ENCODE measurements at places on chromosomes 3 and 15.
A peak's percentile ranks its signal among the peaks of the same experiment; 100 is the strongest.

DNA sequence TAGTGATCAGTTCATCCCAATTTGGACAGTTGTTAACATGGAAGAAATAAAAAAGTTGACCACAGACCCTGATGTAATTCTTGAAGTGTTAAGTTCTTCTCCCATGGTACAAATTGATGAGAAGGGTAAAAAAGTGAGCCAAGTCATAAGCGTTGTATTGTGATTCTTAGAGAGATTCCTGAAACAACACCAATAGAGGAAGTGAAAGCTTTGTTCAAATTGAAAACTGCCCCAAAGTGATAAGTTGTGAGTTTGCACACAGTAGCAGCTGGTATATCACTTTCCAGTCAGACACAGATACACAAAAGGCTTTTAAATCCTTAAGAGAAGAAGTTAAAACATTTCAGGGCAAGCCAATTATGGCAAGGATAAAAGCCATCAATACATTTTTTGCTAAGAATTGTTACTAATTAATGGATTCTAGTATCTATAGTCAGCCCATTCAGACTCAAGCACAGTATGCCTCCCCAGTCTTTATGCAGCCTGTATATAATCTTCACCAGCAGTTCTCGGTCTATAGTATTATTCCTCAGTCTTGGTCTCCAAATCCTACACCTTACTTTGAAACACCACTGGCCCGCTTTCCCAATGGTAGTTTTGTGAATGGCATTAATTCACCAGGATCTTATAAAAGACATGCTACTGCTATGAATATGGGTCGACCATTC lies 38.2 kb downstream of the CDIN1 start:
- no peak for DNase-seq

- no peak for DNase-seq
Measured at GRCh38 chr15:58260725-58261267, 122.6 kb downstream of the AQP9 start.

- no peak for DNase-seq
Measured at GRCh38 chr15:25689592-25689991, 173.5 kb downstream of the ATP10A start.

DNA sequence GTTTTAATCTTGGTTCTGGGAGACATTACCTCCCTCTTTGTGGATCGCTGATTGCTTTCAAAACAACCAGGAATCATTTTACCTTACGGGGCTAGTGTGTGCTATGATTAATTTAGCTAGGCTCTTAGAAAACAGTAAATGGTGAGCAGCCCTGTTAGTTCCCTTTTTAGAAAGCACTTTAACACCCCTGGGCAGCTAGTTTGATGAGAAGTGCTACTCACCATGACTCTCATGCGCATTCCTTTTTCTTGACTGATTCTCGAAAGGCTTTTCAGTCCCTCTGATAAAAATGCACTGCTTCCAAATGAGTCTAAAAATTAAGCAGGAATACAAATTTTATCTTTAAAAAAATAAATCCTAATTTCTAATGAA lies 75.3 kb upstream of the LEKR1 start:
- peak; percentile 40 for DNase-seq

DNA sequence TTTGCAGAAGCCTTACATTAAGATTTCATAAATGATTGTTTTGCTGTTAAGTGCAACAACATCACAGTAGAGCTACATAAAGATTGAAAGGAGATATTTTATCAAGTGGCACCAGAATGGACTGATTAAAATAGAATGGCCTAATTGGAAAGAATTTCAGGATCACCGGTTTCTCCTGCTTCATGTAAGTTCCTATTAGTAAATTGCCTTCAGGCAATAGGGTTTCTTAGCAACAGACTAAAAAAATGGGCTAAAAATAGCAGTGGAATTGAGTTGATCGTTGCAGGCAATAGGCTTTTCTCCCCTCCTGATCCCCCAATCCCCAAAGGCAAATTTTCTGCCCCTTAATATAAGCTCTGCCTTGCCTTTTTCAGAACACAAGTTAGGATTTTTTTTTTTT lies 917 bp downstream of the LNP1 start:
- no peak for DNase-seq

DNA sequence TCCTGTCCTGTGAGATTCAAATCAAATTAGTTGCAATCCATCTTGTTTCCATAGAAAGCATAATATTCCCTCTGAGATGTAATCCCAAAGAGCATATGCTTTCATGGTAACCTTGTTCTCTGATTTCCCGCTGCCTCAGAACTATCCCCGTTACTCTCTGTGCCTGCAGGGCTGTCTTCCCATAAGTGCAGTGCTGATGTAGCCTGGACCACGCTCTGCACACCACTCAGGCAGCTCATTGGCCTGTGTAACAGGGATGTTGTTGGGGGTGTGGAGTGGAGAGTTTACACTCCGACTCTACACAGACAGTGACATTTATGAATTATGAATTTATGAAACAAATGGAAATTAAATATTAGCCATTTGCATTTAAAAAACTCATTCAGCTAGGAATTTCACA lies 33.6 kb upstream of the CNTN3 start:
- no peak for DNase-seq

DNA sequence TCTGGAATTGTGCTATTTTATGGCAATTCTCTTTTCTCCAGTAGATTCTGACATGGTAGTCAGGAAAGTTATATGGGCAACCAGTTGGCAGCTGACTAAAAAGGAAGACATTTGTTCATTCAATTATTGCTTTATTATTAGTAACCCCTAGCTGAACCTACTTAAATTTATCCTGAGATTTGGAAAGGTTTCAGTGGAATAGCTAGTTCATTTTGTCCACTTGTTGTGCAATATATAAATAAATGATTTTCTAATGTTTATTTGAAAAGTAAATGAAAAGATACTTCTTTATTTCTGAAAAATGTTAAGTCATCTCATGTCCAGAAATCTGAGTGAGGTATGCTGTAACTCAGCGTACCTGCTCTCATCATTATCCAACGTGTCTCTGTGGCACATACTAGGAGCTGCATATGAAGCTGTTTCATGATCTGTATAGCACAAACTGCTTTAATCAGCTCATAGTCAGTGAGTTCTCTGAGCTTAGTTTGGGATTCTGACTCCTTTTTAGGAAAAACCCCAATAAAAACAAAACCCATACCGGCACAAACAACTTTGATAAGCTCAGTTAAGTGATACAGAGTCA lies 35.9 kb downstream of the RARB start:
- no peak for DNase-seq

GRCh38 chr3:119230071-119230470 lies 10.6 kb downstream of the B4GALT4 start:
- no peak for DNase-seq

- DNase-seq, result no peak
Measured at GRCh38 chr15:88727439-88727838, 75.8 kb upstream of the ACAN start.

DNA sequence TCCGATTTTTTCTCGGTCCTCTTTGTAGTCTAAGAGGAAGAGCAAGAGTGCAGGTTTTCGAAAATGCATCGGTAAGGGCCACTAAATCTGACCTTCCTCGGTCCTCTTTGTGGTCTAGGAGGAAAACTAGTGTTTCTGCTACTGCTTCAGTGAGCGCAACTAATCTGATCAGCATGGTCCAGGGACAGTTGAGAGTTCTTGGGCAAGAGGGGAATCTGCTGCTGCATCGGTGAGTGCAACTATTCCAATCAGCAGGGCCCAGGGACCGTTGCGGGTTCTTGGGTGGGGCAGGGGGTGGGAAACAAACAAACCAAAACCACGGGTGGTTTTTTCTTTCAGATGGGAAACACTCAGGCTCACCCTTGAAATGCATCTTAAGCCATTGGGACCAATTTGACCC lies 10.5 kb upstream of the OSBPL11 start:
- no peak for DNase-seq

- DNase-seq, result no peak
Measured at GRCh38 chr15:81562986-81563385, 189.0 kb upstream of the TMC3 start.

DNA sequence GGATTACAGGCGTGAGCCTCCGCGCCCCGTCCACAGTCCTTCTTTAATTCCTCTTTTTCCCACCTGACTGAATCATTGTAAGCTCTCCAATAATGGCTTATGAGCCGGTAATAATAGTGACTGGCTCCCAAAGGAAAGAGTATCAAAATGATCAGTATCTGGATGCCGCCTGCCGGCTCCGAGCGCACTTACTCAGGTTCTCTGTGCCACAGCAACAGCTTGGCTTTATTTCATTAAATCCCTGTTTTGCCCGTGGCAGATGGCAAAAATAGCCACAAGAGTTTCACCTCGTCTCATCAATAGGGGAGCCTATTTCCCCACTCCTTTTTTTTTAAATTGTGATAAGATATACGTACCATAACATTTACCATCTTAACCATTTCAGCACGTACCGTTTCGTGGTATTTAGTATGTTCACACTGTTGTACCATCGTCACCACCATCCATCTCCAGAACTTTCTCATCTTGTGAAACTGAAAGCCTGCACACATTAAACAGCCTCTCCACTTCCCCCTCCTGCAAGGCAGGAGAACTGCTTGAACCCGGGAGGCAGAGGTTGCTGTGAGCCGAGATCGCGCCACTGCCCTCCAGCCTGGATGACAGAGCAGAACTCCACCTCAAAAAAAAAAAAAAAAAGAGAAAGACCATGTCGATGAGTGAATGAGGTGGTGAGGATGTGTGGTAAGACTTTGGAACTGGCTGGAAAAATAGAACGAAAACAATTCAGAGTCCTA lies 80.7 kb upstream of the DLG1 start:
- DNase-seq, result no peak

- no peak for DNase-seq
Measured at GRCh38 chr3:52724511-52724910, 18.6 kb downstream of the SPCS1 start.

DNA sequence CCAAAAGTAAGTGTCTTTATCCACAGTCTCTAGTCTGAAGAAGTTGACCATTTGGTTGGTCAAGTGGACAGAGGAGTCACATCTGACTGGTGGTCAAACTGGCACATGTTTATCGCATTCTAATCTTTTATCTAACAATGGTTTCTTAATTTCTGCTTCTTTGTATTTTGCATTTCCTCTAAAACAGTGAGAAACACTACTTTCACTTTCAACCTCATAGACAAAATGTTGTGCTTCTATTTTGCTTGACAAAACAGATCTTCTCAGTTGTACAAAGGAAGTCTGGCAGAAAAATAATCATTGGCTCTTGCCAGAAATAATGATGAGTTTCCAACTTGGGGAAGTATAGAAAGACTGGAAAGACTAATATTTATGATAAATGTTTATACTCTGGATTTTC lies 103.9 kb downstream of the MME start:
- no peak for DNase-seq

GRCh38 chr15:96207377-96208006 lies 123.0 kb upstream of the NR2F2 start:
- DNase-seq, result no peak

- peak; percentile 95 for DNase-seq
Measured at GRCh38 chr15:55907797-55908196, 85.6 kb downstream of the NEDD4 start.

GRCh38 chr3:79367066-79367465 lies 400.7 kb downstream of the ROBO1 start:
- DNase-seq, result no peak

DNA sequence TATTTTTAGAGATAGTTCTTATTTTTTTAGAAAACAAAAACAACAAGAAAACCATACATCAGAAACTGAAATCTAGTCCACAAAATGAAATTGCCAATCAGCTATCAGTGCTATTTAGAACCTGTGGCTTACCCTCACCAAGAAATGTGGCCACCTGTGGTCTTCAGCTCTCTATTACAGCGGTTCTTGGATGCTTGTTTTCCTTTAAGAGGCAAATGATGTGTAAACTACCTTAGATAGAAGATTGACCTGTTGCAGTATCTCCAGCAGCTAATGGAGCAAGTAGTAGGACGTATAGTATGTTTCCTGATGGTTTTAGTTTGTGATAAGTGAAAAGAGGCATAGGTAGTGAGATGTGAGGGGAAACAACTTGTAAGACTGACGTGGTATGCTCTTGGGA lies 21.2 kb downstream of the TFG start:
- no peak for DNase-seq

DNA sequence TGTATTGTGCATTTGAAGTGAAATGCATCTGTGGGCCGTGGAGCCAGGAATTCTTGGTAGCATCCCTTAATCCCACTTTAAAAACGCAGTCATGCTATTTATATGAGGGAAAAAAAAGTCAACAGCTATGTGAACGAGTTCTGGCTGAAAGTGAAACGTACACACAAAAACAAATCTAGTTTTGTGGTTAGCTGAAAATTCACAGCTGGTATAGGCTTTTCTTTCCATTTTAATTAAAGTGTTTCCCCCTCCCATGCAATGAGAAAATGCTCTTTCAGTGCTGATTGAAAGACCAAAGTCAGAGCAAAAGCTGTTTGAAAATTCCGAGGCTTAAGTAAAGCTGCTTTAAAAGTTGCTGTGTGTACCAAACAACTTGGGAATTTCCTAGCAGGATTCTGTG lies 297.4 kb downstream of the PLCL2 start:
- DNase-seq, result no peak

GRCh38 chr3:63244486-63244885 lies 33.6 kb upstream of the SYNPR start:
- DNase-seq, result no peak
